A375 (cell line): ENCODE measurements at places on chromosomes 1 and 21. TPM values are rescaled to one million over a fixed set of nuclear protein-coding genes. Genes with fewer than 3 reads are reported as not detected.

Gene NID1
- total RNA-seq = 51.5 and 53.1 TPM in 2 replicates

Gene CTNNBIP1
- 50.6 and 55.4 TPM in 2 replicates for total RNA-seq

Gene SMG5
- 93.9 and 103 TPM in 2 replicates for total RNA-seq

Gene OR2M4
- total RNA-seq = 0.08 TPM in 1 of 2 replicates, not detected in the other

Gene PALMD
- total RNA-seq = not detected in 2 replicates

Gene OLIG2
- 3.8 and 4.4 TPM in 2 replicates for total RNA-seq

Gene FCGR2B
- total RNA-seq = 0.48 TPM in 1 of 2 replicates, not detected in the other

Gene LCE3D
- total RNA-seq = not detected in 2 replicates

Gene MROH9
- total RNA-seq = not detected in 2 replicates

Gene HOOK1
- not detected in 2 replicates for total RNA-seq

Gene LCE1F
- not detected in 2 replicates for total RNA-seq

Gene GSTM5
- not detected in 2 replicates for total RNA-seq

Gene MROH7
- total RNA-seq = not detected in 2 replicates

Gene ZNF670
- total RNA-seq = 2.3 and 3.5 TPM in 2 replicates

Gene MAN1C1
- 0.49 and 0.72 TPM in 2 replicates for total RNA-seq

Gene TFF2
- 2.3 and 2.8 TPM in 2 replicates for total RNA-seq

Gene TMEM53
- 13.7 and 23.7 TPM in 2 replicates for total RNA-seq

Gene MFAP2
- 118 and 131 TPM in 2 replicates for total RNA-seq

Gene SERPINC1
- 0.11 TPM in 1 of 2 replicates, not detected in the other for total RNA-seq

Gene BEND5
- total RNA-seq = 0.75 and 1.3 TPM in 2 replicates

Gene EIF4G3
- total RNA-seq = 50.4 and 61.8 TPM in 2 replicates
